AG09309 (cell line): ENCODE measurements at places on chromosomes 5 and 9.

DNA sequence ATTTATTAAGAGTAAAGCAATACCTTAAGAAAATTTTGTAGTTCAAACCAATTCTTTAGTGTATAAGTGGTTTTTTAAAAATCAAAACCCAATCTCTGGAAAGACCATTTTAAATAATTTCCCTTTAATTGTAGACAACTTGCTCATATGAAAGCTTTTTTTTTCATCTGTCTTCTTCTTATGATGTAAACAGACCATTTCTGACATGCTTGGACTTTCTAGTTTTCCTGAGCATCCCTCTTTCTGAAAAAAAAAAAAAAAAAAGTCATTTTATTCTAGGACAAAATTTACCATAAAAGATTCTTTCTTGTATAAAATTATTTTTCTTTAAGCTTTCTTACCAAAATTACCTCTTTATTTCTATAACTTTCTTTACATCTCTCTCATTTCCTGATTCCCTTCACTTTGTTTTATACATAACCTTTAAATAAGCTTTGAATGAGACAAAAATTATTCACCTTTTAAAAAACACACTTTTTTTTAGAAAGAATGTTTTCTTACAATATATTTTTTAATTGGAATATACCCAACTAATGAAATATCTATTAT is 67.5 kb downstream of the COL15A1 start:
- no peak for DNase-seq

DNA sequence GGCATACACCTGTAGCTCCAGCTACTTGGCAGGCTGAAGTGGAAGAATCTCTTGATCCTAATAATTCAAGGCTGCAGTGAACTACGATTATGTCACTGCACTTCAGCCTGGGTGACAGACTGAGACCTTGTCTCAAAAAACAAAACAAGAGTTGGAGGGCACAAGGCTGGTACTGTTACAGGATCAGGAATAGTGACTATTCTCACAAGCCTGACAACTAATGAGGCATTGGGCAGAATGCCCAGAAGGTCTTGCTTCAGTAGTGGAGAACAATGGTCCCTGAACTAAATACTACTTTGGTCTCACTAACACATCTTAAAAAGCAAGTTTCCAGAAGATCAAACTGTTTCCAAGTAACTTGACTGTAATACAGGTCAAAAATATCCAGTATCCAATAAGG is 182.9 kb upstream of the RFX3 start:
- no peak for DNase-seq

DNA sequence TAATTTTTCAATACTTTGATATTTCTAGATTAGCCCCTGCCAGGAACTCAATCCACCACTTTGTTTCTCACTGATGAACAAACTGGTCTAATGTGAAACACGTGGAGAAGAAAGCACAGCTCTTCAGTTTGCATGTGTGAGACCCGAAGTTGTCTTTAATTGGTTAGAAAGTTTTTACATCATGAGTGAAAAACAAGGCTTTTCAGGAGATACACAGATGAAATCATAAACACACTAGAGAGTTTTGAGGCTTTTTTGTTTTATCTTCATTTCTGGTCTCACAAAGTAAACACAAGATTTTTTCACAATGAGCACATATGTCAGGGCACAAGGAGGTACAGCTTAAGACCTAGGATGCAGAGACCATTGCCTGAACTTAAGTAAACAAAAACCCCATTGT is 84.5 kb upstream of the MOCS2 start:
- DNase-seq = no peak

DNA sequence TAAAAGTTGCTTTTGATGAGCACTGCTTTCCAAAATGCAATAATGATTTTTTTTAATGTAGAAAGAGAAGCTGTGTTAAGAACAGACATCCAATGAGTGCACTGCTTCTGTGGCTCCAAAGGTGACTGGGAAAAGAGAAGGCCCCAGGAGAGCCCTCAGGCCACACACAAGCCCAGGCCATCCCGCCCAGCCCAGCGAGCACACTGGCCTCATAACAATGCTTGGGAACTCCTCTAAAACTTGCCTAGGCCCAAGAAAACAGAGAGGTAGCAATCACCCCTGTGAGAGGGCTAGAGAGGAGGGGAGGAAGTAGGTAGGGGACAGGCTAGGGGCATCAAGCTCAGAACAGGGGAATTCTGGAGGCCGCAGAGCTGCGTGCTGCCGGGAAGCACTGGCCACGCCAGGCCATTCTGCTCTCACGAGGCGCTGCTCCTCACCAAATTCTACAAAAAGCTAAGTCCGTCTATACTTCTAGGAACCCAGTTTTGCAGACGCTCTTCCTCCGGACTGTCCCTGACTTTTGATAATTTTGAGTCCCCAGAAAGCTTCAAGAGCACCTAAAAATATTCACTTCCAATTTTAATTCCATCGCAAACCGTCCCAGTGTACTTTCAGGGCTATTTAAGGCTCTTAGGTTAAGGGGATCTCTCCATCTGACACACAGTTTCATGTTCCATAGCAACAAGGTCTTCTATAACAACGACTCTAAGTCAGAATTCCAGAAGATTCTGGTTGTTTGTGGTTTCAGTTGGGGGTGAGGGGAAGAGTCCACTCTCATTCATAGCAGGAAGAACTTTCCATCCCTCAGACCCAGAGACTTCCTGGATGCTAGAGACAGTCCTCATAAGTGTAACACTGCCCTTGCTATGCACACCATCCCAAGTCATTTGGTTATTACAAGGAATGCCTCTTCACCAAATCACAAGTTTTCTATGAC is 51.0 kb downstream of the HABP4 start:
- DNase-seq = no peak

DNA sequence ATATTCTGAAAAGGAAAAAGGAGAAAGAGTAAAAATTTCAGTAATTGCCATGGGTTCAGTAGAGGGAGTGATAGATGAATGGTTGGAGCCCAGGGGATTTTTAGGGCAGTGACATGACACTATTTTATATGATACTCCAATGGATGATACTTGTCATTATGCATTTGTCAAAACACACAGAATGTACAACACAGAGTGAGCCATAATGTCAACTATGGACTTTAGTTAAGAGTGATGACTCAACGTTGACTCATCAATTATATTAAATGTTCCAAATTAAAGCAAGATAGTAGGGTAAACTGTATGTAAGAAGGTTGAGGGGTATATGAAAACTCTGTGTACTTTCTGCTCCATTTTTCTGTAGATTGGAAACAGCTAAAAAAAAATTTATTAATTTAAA is 586.4 kb downstream of the TAF11L14 start:
- no peak for DNase-seq

GRCh38 chr5:92372766-92373165 is 989.6 kb upstream of the ARRDC3 start:
- no peak for DNase-seq

- no peak for DNase-seq
Measured at GRCh38 chr5:167900340-167900935, 391.0 kb upstream of the WWC1 start.

- DNase-seq = no peak
Measured at GRCh38 chr5:172293054-172293744, 9.6 kb upstream of the UBTD2 start.

- no peak for DNase-seq
Measured at GRCh38 chr5:122408592-122409224, 96.7 kb downstream of the SNCAIP start.

DNA sequence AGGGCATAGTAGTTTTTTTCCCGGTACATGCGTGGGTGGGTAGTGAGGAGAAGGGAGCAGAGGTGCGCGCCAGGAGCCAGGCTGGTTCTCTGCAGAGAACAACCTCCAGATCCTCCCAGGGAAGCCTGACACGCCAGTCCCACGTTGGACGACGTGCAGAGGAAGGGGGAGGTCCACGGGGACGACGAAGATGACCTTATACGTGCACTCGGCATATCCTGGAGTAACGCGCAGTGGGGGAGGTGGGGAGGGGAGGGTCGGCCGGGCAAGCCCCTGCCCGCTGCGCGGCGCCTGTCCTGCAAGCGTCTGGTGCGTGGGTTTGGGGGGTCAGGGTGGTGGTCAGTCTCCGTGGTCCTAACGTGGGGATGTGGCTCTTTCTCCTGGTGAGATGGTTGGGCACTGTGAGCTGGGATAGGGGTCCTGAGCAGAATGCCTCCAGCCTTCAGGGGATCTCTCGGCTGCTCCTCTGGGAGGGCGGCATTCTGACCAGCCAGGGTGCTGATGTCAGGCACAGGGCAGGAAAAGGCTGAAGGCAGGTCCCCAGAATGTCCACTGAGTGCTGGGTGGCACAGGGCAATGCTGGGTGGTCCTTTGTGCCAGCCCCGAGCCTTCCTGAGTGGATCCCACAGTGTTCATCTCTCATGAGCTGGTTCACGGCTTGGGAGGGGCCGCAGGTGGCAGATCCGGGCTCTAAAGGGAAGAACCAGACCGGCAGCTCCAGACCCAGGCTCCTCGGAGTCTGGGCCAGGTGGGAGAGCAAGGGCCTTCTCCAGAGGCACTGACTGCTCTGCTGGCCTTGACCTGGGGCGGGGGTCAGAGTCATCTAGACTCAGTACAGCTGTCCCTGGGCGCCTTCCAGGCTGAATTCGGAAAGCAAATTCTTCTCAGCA is 10.5 kb upstream of the SCGB3A1 start:
- no peak for DNase-seq

DNA sequence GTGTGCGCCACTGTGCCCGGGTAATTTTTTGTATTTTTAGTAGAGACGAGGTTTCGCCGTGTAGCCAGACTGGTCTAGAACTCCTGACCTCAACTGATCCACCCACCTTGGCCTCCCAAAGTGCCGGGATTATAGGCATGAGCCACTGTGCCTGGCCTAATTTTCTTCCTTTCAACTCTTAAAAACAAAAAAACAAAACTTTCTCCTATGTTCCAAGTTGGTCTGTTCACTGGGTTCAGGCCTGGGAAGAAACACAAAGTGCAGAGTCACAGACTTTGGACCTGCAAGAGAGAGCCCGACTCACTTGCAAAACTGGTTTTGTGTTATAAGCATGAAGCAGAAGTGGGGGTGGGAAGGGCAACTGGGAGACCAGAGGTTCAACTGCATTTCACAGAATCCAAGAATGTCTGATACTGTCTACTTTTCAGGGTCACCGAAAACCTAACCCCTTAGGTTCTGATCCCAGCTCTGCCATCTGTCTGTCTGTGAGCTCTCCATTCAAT is 5.2 kb upstream of the HDHD3 start:
- DNase-seq = no peak

- no peak for DNase-seq
Measured at GRCh38 chr9:112754578-112754977, 4.0 kb downstream of the SNX30 start.

DNA sequence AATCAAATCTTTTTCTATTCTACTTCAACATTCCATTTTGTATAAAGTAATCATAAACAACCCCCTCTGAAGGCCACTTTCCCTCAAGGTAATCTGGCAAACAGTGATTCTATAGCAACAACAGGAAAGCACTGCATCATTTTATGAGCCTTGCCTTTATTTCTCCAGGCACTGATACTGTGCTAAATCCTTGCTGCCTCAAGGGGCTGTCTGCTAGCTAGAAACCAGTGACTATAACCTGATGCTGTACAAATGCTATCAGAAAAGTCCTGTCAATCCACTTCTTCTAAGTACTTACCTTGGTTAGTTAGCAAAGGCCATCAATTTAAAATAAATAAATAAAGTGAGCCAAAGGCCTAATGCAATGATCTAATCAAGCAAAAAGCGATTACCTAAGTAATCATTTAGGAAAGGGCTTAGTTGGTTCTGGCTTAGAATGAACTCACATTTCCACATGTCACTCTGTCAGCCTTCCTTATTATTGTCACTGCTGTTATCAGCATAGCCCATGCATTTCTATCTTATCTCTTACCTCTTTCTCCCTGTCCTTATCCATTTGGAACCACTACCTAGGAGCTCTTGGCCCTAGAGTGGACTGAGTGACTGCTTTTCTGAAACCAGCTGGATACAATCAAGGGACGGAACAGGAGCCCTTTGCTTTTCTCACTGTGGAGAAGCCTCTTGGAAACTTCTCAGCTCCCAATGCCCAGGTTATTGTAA is 246.1 kb upstream of the MEF2C start:
- DNase-seq = no peak

- DNase-seq = no peak
Measured at GRCh38 chr9:14289916-14290315, 24.0 kb downstream of the NFIB start.
